ENCODE measurements at places on chromosomes 3 and 15.
A peak's percentile ranks its signal among the peaks of the same experiment; 100 is the strongest.

- no peak for DNase-seq
Measured at GRCh38 chr3:12142476-12142875, 16.2 kb downstream of the TIMP4 start.

DNA sequence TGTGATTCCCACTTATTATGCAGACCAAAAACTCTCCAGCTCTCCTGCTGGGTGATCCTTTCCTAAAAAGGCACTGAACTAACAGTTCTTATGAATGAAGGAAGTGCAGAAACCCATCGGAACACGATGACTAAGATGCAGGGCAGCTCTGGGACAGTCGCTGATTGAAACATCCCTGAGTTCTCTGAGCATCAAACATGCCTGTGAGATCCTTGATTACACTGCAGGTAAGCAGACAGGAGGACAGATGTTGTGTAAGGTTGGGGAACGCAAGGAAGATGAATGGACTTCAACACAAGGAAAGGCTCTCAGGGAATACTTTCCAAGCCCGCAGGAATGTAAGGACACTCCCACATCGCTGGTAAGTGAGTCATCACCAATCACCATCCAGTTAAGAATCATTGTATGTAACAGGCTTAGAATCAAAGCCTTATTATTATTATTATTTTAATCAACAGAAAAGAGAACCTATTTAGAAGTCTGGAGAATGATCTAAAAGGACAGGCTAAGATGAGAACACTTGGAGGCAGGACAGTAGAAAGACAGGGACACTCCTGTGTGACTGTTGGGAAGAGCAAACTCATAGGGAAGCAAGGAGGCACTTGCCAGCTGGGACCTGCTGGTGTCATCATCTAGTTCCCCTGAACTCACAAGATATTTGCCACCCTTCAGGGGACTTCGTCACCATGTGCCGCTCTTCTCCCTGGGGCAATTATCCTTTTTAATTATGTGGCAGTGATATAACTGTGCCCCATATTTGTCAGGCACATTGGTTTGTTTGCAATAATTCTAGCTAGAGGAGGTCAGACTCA, 26.0 kb downstream of the TMEM158 start:
- peak; percentile 77 for DNase-seq

GRCh38 chr3:104911376-104911775, 455.3 kb upstream of the ALCAM start:
- no peak for DNase-seq

GRCh38 chr3:159263750-159264553, 462.1 kb downstream of the MFSD1 start:
- DNase-seq = peak; percentile 44

- peak; percentile 46 for DNase-seq
Measured at GRCh38 chr3:149970716-149971402, at the start of gene PFN2. PFN2 (minus strand) TSS chr3:149970895; CDS start chr3:149970856, 39 bp downstream.

GRCh38 chr3:185744997-185745843, 79.6 kb downstream of the IGF2BP2 start:
- peak; percentile 58 for DNase-seq

DNA sequence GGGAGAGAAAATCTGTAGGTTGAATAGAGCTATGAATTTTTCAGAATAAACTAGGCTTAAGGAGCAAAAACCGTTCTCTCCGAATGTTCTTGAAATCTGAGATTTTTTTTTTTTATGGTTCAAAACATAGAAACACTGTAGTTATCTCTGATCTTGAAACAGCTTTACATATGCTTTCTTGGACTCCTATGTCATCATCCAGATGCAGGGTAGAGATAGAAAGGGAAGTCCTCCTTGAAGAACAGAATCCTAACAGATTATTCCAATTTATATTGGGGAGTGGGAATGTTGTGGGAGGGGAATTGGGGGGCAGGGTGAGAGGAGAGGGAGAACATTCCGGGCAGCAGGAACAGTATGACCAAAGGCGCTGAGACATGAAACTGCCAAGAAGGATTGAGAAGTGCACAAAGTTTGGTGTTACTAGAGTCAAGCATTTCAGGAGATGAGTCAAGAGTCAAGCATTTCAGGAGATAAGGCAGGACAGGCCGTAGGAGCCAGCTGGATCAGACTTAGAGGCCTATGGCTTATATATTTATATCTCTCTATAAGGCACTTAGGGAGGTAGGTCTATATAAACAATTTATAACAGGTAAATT, 21.9 kb upstream of the ST3GAL6 start:
- DNase-seq = no peak
